ENCODE measurements at places on chromosomes 5 and 9.

DNA sequence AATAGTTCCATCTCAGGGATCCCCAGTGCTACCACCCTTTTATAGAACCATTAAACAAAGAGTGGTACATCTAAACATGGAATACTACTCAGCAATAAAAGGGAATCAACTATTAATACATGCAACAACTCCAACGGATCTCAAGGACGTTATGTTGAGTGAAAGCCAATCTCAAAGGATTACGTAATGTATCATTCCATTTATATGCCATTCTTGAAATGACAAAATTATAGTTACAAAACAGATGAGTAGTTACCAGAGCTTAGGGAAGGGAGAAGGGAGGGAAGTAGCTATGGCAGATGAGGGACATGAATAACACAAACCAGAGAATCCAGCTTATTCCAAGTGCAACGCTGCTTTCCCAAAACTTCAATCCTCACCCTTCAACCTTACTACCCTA is 69.5 kb downstream of the ACTL7B start:
- DNase-seq, result peak; percentile 24

DNA sequence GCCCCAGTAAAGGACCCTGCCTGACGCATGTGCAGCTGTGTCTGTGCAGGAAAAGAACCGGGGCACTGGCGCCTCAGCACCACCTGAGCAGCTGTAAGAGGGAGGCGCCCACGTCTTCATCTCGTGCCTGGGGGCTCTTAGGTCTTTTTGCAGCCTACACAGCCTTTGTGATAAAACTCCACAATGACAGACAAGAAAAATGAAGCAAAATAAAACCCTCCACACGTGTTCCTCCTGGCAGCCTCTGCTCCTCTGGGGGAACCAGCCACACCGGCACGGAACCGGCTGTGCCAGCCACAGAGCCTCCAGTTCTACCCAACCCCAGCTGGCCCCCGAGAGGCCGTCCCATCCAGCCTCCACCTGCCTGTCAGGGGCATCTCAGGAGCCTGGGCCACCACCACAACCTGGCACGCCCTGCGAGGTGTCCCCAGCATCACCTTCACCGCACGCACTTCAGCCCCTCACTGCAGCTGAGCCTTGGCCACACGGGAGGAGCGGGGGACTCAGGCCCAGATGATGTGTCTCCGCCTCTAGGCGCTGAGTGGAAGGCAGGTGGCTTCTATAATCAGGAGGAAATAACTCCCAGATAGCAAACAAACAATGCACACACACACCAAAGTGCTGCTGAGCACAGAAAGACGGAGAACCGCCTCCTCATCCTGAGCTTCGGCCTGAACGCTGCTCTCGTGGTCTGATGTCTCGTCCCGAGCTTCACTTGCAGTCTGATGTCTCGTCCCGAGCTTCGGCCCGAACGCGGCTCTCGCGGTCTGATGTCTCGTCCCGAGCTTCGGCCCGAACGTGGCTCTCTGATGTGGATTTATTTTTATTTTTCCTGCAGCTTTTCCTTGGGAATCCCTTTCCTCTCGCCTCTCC is 28.6 kb upstream of the NSMF start:
- DNase-seq, result no peak

- no peak for DNase-seq
These were observed 132.3 kb downstream of the MYO10 start for GRCh38 chr5:16803831-16804230.

DNA sequence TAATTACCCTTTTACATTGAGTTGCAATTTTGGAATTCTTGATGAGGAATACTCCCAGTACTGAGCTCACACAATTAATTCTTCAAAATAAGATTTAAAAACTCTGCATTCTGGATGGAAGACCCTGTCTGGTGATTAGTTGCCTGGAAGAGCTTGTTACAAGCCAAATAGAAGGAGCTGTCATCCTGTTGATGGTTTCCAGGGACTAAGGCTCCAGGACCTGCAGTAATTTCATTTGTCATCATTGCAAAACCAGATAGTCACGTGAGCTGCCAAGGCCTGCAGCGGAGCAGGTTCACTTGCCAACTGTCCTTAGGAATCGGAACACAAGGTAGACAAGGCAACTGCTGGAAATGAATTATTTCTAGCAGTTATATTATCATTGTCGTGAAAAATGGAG is 597.7 kb downstream of the CCDC171 start:
- no peak for DNase-seq

DNA sequence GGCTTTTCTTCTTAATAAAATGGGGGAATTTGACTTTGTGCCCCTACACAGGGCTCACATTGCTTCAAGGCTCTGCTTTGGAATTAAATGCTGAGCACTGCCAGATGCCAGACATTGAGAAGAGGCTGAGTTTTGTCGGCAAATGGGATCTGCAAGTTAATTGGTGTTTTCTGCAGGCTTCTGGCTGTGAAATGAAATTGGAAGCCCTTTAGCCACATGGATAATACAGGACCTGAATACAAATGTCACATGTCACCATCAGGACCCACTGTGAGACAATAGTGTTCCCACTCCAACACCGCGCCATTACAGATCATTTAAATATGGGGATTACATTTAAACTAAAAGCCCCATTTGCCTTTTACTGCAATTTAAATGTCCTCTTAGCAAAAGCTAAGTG is 164.4 kb downstream of the ZSWIM6 start:
- no peak for DNase-seq

GRCh38 chr9:33468215-33468730 is 5.5 kb downstream of the NOL6 start:
- DNase-seq, result no peak

- DNase-seq, result peak; percentile 43
These were observed 9.9 kb upstream of the SPIN1 start for GRCh38 chr9:88378317-88378716.

DNA sequence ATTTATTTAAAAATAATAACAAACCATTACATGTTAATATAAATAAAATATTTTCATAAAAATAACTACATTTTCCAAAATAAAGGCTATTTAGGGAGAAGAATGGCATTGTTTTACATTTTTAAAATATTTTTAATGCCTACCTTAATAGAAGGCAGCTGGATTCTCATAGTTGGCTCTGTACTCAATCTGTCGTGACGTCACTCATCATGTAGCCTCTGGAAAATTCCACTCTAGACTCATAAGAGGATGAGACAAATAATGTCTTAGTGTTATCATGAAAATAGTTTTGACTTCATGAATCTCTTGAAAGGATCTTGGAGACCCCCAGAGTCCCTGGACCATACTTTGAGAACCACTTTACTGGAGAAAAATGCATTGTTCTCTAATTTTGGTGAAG is 93.1 kb downstream of the NXNL2 start:
- peak; percentile 33 for DNase-seq

- DNase-seq, result no peak
These were observed 25.5 kb upstream of the TIFAB start for GRCh38 chr5:135477613-135478066.

- DNase-seq, result peak; percentile 53
These were observed 69.8 kb downstream of the GALNT10 start for GRCh38 chr5:154260224-154260927.

DNA sequence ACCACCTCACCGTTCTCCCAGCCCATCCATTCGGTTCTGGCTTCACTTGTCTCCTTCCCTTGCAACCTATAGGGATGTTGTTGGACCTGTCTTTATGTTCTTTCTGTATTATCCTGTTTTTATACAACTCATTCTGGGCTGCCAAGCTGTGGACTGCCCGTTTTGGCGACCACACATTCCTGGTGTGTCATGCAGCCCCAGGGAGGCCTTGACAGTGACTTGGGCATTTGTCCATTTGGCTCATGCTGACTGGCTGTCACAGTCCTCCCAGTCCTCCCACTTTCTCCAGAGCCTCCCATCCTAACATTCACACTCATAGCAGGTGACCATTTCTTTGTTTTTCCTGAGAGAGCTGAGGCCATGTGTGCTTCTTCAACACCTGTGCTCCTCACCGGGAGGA is 136.4 kb downstream of the SLF1 start:
- DNase-seq, result no peak

- DNase-seq, result no peak
These were observed 305.7 kb downstream of the ENC1 start for GRCh38 chr5:74334762-74335384.

- DNase-seq, result peak; percentile 45
These were observed 140.3 kb downstream of the AOPEP start for GRCh38 chr9:94866770-94867169.

DNA sequence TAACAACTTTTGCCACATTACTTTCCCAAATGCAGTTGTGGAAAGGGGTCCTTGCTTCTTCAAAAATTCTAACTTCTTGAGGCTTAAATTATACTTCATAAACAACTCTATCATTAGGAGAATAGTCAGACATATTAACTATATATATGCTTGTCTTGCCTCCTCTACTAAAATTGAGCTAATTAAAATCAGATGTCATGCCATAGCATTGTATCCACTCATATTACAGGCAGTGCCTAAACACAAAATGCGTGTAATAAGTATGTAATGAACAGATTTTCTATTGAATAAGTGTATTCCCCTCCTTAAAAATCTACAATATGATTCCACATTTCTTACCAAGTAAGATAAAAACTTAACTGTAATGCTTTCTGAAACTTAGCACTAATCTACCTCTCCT is 204.5 kb downstream of the PLK2 start:
- DNase-seq, result no peak

DNA sequence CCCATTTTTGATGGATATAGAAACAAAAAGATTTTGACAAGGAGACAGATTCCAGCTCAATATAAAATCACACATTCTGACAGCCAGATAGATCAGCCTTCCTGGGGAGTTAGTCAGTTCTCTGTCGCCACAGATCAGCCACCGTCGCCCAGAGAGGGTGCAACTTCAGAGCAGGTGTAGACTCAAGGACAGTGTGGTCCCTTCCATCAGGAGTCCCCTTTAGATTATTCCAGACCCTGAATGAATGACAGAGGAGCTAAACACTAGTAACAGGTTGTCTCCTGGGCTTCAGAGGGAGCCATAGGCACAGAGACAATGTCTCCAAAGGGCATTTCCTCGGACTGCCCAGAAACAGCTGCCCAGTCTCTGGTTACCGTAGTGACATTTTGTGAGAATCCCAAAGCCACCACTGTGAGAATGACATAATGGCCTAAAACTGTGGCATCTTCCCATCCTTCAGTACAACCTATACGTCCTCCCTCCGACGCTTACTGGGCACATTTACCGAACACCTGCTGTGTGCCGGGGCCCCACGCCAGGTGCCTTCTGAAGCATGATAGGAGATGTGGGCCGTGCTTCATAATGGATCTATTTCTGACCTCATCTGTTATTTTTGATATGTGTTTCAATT is 47.4 kb upstream of the SLC2A8 start:
- DNase-seq, result no peak

DNA sequence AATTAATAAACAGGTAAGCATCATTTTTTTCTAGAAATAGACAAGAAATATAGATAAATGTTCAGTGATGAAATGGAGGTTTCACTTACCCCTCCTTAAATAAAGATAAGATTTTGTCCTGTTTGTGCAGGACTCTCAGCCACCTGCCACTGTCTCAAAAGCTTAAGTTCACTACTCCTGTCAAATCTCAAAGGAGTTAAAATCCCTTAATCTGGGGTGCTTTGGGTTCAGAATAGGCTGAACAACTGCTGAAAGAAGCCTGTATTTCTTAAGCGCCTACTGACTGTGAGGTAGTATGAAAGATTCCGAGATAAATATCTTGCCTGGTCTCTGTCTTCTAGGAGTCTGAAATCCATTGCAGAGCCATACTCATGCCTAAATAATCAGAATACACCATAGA is 3.7 kb upstream of the BRINP1 start:
- DNase-seq, result no peak

GRCh38 chr5:116848954-116849581 is 274.4 kb upstream of the SEMA6A start:
- DNase-seq, result peak; percentile 1

DNA sequence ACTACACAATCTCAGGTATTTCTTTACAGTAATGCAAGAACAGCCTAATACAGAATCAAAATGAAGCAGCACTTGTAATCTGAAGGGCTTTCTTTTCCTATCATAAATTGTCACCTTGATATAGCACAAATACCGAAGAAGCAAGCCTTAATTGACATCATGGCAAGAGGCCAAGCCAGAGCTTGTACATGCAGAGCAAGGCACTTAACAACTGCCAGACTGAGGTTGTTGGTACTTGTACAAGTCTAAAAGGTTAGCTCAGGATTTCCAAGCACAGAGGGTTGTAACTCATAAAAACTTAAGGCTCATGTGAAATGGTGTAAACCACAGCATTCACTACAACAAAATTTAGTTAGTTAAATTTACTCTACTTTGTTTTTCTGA is 158.8 kb upstream of the SPEF2 start:
- no peak for DNase-seq

DNA sequence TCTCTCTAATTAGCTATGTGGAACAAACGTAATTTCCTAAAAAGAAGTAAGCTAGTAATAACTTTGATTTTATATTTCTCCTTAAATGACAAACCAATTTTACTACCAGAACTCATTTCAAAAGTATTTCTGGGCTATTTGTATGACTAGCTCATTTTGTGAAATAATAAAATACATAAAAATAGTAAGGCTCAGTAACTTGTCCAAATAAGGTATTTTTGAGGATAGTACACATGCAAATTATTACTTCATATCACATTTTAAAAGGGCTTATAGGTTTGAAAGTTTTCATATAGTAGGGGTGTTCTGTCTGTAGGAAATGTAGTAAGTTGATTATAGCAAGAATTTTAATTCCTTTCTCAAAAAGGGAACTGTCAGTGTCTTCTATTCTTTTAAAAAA is 26.5 kb downstream of the C9orf85 start:
- no peak for DNase-seq
